ENCODE measurements at places on chromosomes 3 and 15.

DNA sequence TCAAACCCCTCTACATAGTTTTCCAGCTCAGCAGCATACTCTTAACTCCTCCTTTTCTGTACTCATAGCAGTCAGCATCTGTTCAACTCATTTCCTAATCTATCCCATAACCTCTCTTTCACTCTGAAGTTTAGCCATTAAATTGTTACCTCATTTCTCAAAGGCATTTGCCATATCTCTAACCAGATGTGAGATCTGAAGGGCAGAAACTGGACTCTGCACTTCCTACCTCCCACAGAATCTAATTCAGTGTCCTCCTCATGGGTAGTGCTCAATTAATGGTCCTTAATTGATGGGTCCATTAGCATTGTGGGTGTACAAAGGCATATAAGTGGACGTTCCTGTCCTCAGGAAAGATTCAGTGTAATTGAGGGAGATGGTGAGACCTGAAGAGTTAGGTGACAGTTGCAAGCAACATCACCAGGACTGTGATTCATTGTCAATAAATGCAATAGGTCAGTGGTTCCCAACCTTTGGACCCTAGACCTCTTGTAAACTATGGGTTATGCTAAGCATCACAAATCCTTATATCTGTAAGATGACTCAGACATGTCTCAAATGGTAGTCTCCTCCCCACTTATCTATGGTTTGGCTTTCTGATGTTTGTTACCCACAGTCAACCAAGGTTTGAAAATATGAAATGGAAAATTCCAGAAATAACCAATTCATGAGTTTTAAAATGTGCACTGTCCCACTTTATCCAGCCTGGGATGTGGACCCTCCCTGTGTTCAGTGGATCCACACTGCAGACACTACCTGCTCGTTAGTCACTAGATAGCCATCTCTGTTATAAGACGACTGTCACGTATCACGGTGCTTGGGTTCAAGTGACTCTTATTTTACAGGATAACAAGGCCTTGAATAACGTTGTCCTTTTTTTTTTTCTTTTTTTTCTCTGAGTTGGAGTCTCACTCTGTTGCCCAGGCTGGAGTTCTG is 25.0 kb upstream of the UACA start:
- no peak for DNase-seq

DNA sequence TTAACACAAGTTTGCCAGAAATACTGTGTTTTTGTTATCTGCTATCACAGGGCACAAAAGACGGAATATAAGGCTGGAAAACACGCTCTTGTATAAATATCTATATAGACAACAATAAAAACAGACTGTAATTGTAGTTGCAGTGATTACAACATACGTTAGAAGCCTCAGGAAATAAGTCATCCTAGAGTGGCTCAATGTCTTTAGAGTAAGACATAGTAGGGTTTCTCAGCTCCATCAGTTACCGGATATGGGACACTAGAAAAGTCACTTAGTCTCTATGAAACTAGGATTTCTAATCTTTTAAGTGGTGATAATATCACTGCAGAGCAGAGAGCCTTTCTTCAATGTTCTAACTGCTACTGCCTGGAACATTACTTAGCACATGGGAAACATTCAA is 208.8 kb downstream of the STAG1 start:
- peak; percentile 32 for DNase-seq

- no peak for DNase-seq
Measured at GRCh38 chr3:141632779-141633374, 105.2 kb upstream of the RNF7 start.

DNA sequence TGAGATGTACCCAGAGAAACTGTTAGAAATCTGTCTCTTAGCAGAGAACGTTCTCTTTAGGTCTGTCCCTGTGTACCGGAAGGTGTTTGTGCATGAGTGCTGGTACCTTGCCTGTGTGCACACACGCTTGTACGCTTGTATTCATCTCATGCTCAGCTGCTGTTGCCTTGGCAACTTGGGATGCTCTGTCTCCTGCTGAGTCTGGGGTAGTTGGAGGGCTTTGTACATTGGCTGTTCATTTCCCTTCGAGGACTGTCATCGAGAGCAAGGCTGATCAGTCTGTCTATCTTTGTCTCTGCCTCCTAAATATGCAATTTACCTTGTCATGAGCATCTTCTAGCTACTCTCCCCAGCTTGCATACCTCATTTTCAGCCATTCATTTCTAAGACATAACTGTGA is 147.2 kb downstream of the SLCO3A1 start:
- DNase-seq, result no peak

DNA sequence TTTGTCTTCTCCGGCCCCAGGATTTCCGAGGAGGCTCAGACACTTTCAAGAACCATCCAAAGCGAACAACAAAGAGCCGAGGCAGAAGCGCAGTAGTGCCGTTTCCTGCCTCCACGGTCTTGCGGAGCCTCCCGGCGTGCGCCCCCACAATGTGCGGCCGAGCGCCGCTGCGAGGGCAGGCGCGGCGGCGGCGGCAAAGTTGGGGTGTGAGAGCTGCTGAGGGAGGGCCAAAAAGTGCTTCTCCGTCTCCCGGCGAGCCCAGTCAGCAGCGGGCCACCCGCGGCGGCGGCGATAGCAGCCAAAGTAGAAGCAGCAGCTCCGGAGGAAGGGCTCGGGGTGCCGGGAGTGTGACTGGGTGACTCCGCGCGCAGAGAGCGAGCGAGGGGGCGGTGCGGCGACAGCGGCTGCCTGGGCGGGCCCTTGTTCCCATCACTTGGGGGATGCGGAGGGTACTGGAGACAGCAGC is 749.1 kb downstream of the ROBO1 start:
- peak; percentile 17 for DNase-seq

- no peak for DNase-seq
Measured at GRCh38 chr3:128398586-128398985, 68.1 kb downstream of the DNAJB8 start.

GRCh38 chr3:27093771-27094170 is 275.4 kb downstream of the NEK10 start:
- DNase-seq, result no peak

DNA sequence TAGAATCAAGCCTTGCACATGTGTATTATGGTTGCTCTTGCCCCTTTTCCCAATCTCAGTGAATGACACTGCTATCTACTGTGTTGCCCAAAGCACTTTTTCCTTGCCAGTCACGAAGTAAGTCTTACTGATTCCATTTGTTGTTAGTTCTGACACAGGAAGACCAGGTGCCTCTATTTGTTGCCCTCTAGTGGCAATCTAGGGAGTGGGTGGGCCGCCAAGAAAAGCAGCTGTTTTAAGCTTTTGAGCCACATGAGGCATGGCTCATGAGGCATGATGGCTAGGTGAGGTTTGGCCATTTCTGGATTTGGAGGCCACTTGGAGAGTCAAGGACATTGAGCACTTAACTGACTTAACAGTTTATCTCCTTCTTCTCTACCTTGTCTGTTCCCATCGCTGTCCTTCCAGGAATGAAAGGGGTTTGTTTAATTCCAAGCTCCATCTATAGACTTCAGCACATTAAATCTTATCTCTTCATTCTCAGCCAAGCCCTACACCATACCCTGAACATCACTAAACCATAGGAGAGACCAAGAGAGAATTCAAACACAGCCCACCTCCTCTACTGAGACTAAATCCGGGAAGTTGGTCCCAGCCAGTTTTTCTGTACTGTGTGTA is 103.1 kb downstream of the HCN4 start:
- DNase-seq, result peak; percentile 67

DNA sequence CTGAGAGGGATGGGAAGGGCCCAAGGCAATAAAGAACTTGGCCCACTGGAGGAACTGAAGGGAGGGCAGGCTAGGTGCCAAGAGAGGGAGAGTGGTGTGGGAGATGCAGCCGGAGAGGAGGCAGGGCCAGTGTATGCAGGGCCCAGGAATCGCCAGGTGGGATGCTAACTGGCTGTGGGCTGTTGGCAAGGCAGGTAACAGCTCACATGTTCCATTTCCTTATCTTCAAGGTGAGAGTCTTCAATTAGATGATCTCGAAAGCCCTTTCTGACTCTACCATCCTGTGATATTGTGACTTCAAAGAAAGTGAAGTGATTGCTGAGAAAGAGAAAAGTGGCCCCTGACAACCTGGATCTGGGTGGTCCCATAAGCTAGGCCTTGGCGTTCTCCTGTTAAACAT is 49.0 kb downstream of the CASR start:
- no peak for DNase-seq

DNA sequence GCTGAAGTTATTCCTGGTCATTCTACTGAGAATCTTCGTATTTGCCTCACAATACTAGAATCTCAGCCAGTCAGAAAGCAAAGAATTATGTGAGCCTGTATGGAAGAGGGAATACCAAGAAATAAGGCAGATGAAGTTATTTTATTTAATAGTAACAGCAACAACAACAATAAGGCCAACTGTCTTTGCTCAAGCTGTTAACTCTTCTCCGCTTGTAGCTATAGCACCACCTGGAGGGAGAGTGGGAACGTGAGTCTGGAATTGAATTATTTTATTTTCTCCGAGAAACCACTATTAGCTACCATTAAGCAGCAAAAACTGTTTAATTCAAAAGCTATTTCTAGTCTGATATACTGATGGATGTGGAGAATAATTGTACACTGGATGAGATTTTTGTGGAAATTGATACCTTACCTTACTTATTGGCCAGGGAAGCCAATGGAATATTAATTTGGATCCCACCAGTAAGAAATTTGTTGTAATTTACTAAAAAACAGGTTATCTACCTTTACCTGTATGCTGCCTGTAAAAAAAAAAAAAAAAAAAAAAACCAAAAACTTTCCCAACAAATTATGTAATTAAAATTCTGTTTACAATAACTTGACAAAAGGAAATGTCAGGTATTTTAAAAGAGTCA is 50.1 kb downstream of the CALML4 start:
- peak; percentile 75 for DNase-seq

GRCh38 chr15:84874981-84875699 is 9.3 kb upstream of the SLC28A1 start:
- DNase-seq, result no peak

DNA sequence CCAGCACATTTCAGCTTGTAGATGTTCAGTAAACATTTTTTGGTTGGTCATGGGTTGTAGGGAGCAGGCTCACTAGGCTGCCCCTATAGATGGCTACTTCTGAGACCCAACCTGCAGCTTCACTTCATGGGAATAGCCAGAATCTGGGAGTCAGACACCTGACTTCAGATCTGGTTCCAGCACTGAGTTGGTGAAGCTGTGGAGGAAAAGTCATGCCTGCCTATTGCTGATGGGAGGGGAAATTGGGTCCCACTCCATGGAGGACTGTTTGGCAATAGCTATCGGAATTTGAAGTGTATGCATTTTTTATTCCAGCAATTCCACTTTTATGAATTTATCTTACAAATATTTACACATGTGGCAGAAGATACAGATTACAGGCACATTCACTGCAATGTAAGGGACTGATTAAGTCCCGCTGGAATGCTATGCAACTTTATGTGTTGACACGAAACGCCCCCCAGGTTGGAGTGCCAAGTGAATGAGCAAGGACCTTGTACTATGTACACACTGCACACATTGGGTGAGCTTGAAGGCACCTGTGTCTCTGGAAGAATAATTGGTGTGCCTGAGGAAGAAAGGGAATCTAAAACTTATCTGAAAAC is 7.8 kb upstream of the CCR1 start:
- no peak for DNase-seq

GRCh38 chr15:83305704-83306291 is 21.3 kb upstream of the BNC1 start:
- no peak for DNase-seq

GRCh38 chr15:80060356-80061006 is 1.0 kb downstream of the ZFAND6 start:
- peak; percentile 54 for DNase-seq

- no peak for DNase-seq
Measured at GRCh38 chr3:141686466-141687291, 51.4 kb upstream of the RNF7 start.

- no peak for DNase-seq
Measured at GRCh38 chr3:119898478-119899191, 116.7 kb downstream of the NR1I2 start.

DNA sequence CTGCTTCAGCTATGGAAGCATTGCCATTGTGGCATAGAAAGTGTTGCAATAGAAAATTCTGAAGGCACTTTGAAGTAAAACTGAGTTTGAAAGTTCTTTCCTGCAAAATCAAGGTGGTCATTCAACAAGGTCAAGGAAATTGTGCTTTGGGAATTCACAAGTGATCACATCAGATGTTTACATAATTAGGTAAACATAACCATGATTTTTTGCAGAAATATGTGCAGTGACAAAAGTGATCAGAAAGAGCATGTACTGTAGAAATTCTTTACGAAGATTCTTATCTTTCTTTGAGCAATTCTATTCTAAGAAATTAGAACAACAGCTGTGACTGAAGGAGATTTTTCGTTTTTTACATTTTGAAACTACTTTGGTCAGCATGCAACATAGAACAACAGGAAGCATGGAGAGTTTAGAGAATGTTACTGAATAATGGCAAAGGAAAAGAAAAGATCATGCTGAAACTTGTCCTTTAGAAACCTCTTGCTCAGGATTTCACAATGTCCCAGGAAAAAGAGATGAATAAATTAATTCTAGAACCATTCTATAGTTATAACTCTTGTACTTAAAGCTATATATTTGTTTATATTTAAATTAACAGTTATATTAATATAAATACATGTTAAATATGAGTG is 643.4 kb upstream of the ARPP21 start:
- no peak for DNase-seq

DNA sequence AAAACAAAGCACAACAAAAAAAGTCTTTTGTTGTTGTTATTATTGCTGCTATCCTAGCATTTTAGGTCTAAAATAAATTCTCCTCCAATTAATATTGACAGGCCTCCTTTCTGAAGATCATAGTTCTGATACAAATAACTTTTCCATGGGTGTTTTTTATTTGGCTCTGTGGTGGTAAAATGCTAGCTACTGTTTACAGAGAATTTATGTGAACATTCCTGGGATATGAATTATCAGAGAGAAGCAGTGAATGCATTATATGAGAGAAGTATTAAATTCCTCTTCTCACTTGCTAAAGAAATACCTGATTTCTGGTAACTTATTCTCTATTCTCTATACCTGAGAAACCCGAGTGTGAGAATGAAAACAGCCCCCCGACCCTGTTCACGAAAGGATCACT is 57.5 kb upstream of the TMCO5A start:
- no peak for DNase-seq

DNA sequence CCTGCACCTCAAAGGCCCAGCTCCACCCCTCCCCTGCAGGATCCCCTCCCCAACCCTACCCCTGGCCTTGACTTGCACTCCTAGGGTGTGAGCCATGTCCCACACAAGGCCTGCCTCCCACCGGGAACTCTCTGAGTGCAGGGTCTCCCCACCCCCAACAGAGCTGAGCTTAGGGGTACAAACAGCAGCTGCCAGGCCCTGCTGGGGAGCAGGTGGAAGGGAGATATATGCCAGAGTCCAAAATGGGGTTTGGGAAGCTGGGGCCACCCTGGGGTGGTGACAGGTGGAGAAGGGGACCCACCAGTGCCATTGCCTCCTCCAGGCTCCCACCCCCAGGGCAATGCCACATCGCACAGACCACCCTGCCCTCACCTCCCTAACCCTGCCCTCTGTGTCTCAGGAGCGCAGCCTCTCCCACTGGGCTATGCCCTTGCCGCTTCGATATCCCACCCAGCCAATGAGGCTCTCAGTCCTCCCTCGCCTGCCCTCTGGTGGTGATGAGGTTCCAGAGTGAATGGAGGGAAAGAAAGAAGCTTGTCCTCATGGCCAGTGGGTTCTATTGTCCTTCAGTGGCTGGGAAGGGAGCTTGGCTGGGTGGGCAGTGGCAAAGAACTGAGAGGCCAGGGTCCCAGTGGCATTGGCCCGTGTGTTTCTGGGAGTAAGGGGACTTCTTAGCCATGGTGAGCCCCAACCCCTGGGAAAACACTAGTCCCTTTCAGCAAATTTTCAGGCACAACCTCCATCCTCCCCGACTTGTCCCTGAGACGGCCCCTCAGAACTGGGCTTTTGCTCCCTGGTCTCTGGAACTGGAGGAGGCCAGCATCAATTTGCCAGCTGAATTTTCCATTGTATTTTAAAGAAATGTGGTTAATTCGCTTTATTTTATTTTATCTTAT is 46.8 kb downstream of the CYP11A1 start:
- peak; percentile 36 for DNase-seq

Data from hematopoietic multipotent progenitor cell treated with erythropoietin and hydrocortisone succinate and interleukin-3 and kit ligand, for 8 days (in vitro differentiated cells).